ENCODE measurements at places on chromosomes 4 and X. TPM values are rescaled to one million over a fixed set of nuclear protein-coding genes. Genes with fewer than 3 reads are reported as not detected.

Gene PRAF2
- 7.8 TPM for total RNA-seq

Gene RBMXL3
- total RNA-seq, result not detected

Gene PSAPL1
- total RNA-seq, result not detected

Gene TMEM150C
- 3.1 TPM for total RNA-seq

Gene MAGEA9B
- total RNA-seq, result not detected

Gene CCDC110
- total RNA-seq, result 0.43 TPM

Data from thoracic aorta endothelial cell (primary cell).